NCI-H2171 (cell line): ENCODE measurements at places on chromosomes 1 and 21.

GRCh38 chr1:36023098-36023769 lies 60.7 kb upstream of the TEKT2 start:
- no peak for DNase-seq

DNA sequence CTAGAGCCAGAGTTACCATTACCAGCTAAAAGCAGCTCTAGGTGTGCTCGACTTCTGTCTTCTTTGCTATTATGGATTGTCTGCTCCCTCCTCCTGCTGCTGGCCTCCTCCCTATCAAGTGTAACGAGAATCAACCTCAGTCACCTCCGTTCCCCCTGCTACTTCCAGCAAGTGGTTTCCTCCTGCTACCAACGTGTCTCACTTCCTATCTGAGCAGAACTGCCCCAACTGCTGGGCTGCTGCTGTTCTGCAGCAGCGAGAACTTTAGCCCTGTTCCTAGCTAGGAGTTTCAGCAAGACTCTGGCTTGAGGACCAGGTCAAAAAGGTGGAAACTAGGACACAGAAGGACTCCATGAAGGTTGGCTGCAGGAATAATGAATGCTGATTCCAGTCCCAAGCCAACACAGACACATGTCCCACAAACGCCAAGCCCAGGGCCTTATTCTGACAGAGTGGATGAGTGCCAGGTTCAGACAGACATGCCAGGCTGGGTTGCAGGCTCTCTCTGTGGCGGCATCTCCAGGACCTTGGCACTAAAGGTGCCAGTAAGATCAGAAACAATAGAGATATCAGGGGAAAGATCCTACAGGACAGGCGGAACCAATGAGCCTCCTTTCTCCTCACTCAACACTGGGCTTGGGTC lies 46.9 kb downstream of the CD34 start:
- no peak for DNase-seq

DNA sequence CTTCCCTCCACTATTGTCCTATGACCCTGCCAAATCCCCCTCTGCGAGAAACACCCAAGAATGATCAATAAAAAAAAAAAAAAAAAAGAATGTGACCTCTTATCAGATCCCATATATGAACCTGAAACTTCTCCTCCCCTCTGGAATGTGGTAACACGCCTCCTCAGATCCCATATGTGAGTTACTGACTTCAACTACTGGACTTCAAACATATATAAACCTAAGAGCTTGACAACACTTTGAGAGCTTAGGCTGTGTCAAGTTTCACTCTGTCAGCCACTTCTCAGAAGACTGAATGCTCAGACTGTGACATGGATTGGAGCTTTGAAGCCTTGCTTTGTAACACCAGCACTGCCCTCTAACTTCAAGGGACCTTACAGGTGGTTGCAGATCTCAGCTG lies 148.4 kb downstream of the COP1 start:
- no peak for DNase-seq

- DNase-seq = no peak
These were observed 1.9 kb downstream of the SH2D2A start for GRCh38 chr1:156814571-156815260.

GRCh38 chr1:76053021-76053420 lies 21.5 kb upstream of the ST6GALNAC3 start:
- DNase-seq = no peak

GRCh38 chr1:36212782-36213181 lies 11.5 kb upstream of the THRAP3 start:
- DNase-seq = no peak

DNA sequence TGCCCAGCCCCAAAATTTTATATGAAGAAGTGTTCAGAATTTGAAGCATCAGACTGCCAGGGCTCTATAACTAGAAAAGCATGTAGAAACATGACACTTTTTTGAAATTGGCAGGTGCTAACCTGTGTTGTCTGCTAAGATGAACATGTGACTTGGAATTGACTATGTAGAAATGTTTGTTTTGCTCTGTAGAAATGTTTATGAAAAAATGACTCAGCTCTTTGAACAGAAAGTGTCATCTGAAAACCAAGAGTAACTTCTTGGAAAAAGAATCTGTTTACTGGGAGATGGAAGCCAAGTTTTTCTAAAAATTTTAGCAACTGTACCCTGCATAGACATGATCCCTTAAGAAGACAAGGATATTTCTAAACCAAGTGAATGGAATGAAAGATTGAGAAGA lies 59.2 kb downstream of the LHX9 start:
- DNase-seq = no peak

- no peak for DNase-seq
These were observed 965.2 kb downstream of the TTLL7 start for GRCh38 chr1:83033682-83034081.

DNA sequence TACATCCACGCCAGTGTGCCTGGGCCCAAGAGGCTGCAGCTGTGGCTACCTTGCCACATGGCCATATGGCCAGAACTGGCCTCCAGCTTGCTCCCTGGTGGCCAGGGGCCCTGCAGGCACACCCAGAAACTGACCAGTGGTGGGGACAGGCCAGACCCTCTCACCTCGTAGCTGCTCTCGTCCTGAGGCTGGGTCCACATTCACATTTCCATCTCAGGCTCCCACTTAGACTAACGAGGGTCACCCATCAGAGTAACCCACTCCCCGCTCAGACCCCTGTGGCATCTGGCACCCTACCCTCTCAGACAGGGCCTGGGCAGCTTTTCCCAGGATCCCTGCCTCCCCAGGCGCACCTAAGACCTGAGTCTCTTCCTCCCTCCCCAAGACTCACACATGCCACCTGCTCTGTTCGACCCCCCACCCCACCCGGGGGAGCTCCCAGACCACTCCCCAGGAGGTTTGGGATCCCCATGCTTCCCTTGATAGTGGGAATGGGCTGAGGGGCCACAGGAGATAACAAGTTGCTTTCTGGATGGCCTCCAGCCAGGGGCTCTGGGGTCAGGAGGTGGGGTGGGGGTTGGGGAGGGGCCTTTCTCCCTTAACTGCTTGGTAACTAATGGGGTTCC lies 21.3 kb upstream of the RNU1-4 start:
- no peak for DNase-seq

DNA sequence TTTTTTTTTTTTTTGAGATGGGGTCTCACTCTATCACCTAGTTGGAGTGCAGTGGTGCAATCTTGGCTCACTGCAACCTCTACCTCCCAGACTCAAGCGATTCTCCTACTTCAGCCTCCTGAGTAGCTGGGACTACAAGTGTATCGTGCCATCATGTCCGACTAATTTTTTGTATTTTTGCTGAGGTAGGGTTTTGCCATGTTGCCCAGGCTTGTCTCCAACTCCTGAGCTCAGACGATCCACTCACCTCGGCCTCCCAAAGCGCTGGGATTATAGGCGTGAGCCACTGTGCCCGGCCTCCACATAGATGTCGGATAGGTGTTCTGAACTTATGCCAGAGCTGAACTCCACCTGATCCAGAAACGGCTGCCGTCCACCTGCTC lies 21.1 kb downstream of the PLEKHM2 start:
- DNase-seq = no peak

DNA sequence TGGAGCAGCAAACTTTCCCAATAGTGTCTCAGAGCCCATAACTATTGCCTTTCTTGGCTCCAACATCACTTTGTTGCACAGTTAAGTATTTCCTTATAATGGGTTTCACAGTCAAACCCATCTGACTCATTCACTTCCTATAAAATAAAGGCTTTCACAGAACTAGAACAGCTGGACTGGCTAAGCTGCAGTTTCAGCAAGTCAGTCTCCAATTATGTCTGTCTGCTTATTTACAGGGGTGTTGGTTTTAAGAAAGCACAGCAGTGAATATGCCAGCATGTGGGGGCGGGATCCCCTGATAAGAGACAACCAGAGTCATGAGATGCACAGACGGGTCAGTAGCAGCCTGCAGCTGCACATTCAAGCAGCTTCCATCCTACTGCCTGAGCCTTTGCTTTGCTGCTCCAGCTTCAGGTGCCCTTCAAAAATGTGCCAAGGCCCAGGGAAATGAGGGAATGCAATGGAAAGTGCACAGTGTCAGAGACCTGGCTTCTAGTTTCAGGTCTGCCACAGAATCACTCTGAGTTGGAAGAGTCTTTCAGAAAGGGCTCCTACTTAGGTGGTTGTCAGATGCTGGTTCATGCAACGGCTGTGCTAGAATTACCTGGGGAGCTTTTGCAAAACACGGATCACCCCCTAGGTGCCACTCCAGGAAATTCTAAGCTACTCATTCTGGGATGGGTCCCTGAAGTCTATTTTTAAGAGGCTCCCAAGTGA lies 24.8 kb downstream of the RNF19B start:
- peak; percentile 43 for DNase-seq

DNA sequence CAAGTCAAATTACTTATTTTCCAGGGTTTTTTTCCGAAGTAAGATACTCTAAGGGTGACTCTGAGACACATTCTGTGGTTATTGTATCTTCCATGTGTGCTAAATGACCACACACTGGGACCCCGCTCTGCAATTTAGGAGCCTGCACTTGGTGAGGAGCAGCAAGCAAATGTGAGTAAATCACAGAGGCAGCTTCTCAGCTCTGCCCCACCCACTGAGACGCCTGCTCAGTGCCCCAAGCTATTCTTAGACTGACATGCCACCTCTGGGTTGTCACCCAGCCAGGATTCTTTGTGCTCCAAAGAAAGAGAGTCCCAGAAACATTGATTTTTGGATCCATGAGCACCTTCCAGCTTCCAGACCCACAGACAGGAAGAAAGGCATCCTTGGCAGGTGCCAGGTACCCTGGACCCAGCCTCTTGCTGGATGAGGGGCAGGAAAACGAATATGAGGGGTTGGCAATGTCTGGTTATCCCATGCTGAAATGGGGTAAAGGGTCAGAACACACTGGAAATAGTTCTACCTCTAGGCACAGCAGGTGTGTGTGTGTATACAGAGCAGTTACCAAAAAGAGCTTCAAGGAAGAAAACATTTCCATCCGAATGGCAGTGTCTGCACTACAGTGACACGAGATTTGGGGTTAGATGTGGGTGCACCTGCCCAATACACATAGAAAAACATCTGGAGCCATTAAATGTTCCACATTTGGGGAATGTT lies 41.2 kb downstream of the TNR start:
- no peak for DNase-seq

DNA sequence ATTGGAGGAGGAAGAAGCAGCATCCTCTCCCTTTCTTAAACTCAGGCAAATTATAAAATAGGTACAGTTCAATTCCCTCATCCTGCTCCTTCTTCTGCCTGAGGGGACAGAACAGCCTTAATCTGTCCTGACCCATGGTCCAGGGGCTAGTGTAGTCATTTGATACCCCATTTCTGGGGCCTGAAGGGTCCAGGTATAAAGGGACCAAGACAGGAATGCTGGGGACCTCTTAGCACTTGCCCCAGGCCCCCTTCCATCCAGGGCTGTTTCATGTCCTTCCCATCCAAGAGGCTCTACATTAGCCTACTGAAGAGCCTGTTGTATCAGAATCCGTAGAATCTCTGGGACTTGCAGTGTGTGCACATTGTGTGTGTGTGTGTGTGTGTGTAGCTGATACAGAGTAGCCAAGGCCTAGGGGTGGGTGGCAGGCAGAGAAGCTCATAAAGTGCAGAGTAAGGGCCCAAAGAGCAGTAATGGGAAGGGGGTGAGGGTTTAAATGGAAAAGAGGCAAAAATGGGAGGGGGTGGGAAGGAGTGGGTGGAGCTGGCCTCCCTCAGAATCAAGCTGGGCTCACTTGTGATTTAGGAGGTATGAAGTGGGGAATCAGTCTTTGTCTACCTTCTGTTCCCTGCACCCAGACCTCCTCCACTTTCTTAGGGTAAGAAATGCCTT lies 32.4 kb downstream of the RUNX1 start:
- no peak for DNase-seq

GRCh38 chr1:189432753-189433152 lies 1044.9 kb downstream of the BRINP3 start:
- no peak for DNase-seq

- no peak for DNase-seq
These were observed 1.0 kb upstream of the BACH1 start for GRCh38 chr21:29297483-29298347.

GRCh38 chr1:14660801-14661200 lies 62.3 kb downstream of the KAZN start:
- no peak for DNase-seq

GRCh38 chr1:204983136-204983535 lies 59.9 kb upstream of the CNTN2 start:
- no peak for DNase-seq

- DNase-seq = no peak
These were observed 38.0 kb upstream of the KCTD3 start for GRCh38 chr1:215529111-215529510.

- DNase-seq = no peak
These were observed 179.3 kb upstream of the ZNF644 start for GRCh38 chr1:91201176-91201575.

DNA sequence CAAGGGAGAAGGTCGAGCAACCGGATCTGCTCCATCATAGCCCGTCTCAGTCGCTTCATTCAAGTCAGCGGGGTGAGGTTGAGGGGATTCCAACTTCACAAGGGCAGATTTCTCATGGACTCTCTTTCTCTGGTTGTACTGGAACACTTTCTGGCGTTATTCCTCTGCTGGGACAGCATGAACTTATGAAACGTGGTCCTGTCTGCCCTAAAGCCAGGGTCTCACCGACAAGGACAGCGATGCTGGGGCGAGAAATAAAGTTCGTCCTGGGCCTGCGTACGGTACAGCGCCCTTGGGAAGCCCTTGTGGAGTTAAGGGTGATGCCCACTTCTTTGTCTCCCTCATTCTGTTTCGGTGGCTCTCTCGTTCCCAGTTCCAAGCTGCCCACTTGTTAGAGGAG lies 1.3 kb upstream of the FLVCR1 start:
- no peak for DNase-seq

GRCh38 chr1:47803815-47804501 lies 193.2 kb downstream of the TRABD2B start:
- DNase-seq = peak; percentile 60

GRCh38 chr1:218112862-218113261 lies 172.2 kb upstream of the RRP15 start:
- DNase-seq = no peak

DNA sequence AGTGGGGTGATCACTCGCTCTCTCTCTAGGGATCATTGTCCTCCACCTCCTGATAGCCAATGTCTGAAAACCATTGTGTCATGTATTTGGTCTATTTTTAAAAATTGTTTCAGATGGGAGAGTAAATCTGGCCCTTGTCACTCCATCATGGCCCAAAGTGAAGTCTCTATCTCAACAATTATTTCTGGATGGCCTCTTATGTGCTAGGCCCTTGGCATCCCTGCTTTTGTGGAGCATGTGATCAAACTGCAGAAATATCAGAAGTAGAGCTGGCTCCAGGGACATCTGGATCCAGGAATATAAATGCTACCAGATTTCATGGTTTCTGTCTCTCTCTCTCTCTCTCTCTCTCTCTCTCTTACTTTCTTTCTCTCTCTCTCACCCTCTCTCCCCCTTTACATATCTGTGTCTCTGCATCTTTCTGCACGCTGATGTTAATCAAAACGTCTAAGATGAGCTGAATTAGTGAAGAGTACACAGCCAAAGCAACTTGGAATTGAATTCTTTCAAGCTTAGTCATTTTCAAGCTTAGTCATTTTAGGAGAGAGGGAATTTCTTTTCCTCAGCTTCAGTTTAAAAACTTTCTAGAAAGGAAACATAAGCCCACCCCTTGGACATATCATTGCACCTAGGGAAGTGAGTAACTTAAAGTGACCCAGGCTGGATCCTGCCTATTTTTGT lies 47.4 kb upstream of the DOCK7 start:
- no peak for DNase-seq

GRCh38 chr1:30616759-30617158 lies 106.6 kb downstream of the MATN1 start:
- no peak for DNase-seq
